ENCODE measurements at places on chromosomes 2 and 18. TPM values are rescaled to one million over a fixed set of nuclear protein-coding genes. Genes with fewer than 3 reads are reported as not detected.

HOXD1 gene
- total RNA-seq: not detected

HOXD10 gene
- total RNA-seq: not detected

NHEJ1 gene
- 13.6 TPM for total RNA-seq

FLACC1 gene
- total RNA-seq: 1.8 TPM

DES gene
- 13,585 TPM for total RNA-seq

ALKAL2 gene
- total RNA-seq: not detected

CNRIP1 gene
- 7.6 TPM for total RNA-seq

- no peak for DNase-seq
Observed at GRCh38 chr2:74001121-74001520, 16.4 kb downstream of the TET3 start.

DNA sequence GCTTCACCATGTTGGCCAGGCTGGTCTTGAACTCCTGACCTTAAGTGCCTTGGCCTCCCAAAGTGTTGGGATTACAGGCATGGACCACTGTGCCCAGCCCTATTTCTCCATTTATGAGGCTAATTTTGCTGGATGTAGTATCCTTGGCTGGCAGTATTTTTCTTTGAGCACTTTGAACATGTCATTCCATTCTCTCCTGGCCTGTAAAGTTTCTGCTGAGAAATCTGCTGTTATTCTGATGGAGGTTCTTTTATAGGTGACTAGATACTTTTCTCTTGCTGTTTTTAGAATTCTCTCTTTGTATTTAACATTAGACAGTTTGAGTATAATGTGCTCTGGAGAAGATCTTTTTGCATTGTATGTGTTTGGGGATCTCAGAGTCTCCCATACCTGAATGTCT lies 9.1 kb downstream of the RFTN2 start:
- DNase-seq: no peak

GRCh38 chr2:235000426-235001236 lies 48.8 kb downstream of the SH3BP4 start:
- no peak for DNase-seq

GRCh38 chr2:134549104-134549503 lies 169.7 kb downstream of the TMEM163 start:
- DNase-seq: peak; percentile 36

DNA sequence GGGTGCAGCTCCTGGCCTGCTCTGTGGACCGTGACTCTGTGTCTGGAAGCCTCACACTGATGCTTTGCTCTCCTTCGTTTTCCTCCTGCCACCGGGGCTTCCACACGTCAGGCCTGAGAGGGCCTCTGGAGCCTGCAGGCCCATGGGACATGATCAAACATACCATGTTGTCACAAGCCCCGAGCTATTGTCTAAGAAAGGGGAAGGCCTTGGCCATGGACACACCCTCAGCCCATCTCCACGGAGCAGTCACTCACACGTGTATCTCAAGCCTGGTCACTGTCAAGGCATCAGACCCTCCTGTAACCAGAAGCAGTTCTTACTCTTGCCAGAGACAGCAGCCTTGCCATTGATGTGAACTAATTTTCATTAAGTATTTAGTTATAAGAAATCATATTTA lies 814.1 kb upstream of the SALL3 start:
- DNase-seq: no peak

- no peak for DNase-seq
Observed at GRCh38 chr2:3639653-3640052, 18.3 kb upstream of the ALLC start.

- no peak for DNase-seq
Observed at GRCh38 chr2:56182420-56182819, 1.4 kb upstream of the CCDC85A start.

DNA sequence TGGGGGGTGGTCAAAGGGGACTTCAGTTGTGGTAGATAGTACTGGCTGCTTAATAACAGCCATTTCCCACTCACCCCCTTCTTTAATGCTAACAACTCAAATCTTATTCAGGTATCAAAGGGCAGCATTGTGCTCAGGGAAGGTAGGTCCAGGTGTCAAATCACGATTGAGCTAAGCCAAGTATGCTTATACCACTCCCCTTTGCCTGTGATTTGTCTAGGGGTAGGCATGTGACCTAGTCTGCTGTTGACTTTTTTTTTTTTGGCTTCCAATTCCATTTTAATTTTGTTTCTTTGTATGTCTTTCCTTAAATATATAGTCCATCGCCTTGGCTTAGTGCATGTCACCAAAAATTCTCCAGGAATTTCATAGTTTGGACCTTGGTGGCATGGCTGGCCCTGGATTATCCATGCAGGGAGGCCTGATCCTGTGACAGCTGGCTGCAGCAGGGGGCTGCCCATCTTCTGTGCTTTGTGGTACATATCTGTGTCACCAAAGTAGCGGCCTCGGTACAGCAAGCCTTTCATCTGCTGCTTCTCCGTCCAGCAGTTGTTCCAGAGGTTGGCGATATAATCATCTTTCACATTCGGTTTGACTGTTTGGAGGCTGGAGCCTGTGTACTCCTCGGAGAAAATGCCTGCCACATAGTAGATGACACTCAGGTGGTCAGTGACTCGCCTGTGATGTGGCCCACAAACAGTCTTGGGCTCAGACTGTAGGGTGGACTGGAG lies 68.1 kb upstream of the SPRED2 start:
- DNase-seq: no peak

DNA sequence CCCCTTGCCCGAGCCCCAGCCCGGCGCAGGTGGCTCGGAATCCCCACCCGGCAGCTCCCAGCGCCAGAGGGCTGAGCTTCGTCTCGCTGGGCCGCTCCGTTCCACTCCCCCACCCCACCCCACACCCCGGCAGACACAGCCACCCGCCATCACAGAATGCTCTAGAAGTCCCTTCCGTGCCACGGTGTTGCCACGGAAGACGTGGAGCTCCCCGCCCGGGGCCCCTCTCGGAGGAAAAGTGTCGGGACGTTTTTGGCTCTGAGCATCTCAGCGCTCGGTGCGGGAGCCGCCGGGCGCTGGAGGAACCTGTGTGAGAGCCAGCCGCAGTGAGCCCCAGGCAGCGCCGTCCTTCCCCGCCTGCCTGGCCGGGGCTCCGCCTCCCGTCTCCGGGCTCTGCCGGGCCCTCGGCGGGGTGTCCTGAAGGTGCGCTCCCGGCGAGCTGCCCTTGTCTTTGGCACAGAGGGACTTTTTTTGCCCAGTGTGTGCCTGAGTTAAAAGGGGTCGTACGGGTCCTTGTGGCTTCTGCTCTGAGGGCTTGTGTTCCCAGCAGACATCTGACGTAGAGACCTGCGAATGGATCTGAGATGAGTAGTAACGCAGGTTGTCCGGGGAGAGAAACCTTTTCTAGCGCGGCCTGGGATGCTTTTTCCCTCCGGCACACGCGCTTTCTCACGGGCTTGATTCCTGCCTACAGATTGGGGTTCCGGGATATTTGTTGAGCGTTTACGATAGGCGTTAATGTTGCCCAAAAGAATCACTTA lies 1.8 kb downstream of the ZCCHC2 start:
- peak; percentile 49 for DNase-seq
